Adrenal gland (tissue), 19 donors: ENCODE measurements at places on chromosomes 1 and 21. TPM values are rescaled to one million over a fixed set of nuclear protein-coding genes. Genes with fewer than 3 reads are reported as not detected.

DNA sequence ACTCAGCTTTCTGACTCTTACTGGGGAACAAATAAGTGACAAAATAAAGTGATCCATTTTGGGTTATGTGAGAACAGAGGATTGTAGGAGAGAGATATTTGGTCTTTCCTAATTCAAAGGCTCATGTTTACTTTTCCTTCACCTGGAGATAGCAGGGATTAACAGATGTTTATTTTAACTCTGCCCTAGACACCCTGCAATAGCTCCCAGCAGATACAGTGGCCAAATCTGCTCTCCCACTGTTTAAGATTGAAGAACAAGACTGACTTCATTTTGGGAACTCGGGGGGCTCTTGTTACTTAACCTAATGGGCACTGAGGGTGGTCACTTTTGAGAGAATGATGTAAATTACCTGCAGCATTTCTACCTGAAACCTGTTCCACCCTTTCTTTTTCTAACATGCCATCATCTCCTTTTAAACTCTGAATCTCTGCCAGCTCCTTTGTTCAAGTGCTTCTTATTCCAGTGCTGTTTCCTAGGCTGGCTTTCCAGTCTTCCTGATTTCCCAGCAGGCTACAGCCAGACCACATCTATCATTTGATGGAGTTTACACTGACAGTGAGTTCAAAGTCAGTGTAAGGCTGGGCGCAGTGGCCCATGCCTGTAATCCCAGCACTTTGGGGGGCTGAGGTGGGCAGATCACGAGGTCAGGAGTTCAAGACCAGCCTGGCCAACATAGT, 90.0 kb downstream of the SELENOF start:
- no peaks in the 10 kb centered on the region for H3K36me3 ChIP-seq
- DNase-seq: no peak
- no peaks in the 10 kb centered on the region for H3K4me1 ChIP-seq
- H3K27ac ChIP-seq: no peak overlapping the region
- no peaks in the 10 kb centered on the region for H3K27me3 ChIP-seq
- no peak overlapping the region for H3K4me3 ChIP-seq

DNA sequence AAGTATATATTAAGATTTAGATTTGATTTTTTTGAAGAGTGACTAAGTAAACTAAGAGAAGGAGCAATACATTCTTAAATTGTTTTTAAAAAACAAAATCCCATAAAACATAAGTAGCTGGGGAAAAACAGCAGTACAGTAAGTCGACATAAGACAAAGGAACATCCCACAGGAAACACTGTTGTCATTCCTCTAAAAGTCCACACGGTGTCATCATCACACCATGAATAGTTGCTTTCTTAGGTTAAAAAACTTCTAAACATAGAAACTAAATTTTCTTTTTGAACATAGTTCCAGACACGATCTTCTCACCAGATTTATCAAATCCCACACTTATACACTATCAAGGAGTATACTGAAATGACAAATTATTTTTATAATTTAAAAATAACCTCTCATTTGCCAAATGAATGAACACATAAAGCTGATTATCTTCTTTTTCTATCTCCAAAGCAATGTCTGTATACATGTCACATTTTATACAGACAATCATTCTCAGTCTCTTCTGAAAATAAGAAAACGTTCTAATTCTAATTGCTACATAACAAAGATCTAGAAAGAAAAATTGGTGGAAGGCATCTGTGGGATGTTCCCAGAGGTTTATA, 15.8 kb downstream of the ODF2L start:
- H3K27ac ChIP-seq: no peak overlapping the region
- H3K4me3 ChIP-seq: no peak overlapping the region
- DNase-seq: no peak
- peaks cover 5% of the 10 kb centered on the region for H3K4me1 ChIP-seq
- no peaks in the 10 kb centered on the region for H3K27me3 ChIP-seq
- H3K36me3 ChIP-seq: no peaks in the 10 kb centered on the region

GRCh38 chr1:107357376-107357775, 216.5 kb downstream of the NTNG1 start:
- DNase-seq: no peak
- H3K4me3 ChIP-seq: no peak overlapping the region
- H3K27ac ChIP-seq: no peak overlapping the region
- H3K4me1 ChIP-seq: no peaks in the 10 kb centered on the region
- no peaks in the 10 kb centered on the region for H3K27me3 ChIP-seq

DNA sequence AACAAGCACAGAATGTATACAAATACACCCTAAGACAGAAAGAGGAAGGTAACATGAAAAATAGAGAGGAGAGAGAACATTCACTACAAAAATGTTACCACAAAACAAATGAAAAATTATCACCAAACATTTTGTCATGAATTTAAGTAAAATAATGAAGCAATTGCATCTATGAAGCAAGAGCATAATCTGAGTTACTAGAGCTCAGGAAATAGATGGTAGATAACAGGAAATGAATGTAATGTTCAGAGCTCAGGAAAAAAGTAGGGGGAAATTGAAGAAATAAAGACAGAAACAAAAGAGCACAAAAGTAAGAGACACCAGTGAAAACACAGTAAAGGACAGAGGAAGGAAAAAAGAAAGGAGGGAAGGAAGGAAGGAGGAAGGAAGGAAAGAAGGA, 19.4 kb downstream of the SEC16B start:
- no peak overlapping the region for H3K4me3 ChIP-seq
- no peak for DNase-seq
- no peaks in the 10 kb centered on the region for H3K27me3 ChIP-seq

NBPF6 gene
- not detected for total RNA-seq

STXBP3 gene
- total RNA-seq: 48.3 TPM
